ENCODE measurements at places on chromosomes 11 and 22.
A peak's percentile ranks its signal among the peaks of the same experiment; 100 is the strongest.

DNA sequence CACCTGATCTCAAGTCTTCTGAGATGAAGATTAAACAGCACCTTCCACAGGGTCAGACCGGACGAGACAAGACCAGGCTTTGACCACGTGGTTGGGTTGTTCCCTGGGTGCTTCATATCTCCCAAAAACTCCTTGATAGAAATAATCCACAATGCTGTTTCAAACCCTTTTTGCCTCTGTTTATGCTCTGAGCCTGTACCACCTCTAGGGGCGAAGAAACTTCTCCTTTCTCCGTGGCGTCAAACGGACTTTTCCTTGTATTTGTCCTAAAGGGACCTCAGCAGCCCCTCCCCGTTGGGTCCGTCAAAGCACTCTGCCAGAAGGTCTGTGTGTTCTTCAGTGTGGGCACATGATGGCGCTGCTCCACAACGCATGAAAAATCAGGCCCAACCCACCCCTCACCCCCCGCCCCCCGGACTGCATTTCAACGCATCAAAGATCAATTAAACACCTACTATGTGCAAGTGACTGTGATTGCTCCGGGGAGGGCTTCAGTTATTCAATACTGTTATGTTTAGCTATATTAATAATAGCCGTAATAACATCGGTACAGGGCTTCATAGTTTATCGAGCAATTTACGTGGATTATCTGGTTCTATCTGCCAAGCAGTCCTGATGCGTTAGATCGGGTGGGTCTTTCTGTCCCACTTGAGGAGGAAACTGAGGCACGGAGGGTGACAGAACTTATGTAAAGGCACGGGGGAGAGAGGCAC, 17.3 kb upstream of the EIF3D start:
- no peak for DNase-seq

DNA sequence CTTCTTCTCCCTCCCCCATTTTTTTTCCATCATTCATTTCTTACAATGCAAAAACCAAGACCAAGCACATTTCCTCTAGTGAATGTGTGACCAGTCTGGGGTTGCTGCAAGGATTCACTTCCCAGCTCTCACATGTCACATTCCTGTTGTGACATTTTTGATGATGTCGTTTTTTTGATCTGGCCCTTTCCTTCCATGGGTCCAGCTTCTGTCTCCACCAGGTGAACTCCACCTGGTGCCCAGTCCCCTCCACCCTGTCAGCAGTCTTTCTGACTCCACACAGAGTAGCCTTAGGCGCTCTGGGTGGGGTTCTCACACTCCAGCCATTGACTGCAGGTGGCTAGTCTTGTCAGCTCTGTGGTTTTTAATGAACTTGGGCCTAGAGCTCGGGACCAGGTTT, 15.6 kb downstream of the PANX1 start:
- DNase-seq = no peak

- peak; percentile 53 for DNase-seq
Observed at GRCh38 chr22:36277482-36278291, 24.8 kb downstream of the APOL1 start.

DNA sequence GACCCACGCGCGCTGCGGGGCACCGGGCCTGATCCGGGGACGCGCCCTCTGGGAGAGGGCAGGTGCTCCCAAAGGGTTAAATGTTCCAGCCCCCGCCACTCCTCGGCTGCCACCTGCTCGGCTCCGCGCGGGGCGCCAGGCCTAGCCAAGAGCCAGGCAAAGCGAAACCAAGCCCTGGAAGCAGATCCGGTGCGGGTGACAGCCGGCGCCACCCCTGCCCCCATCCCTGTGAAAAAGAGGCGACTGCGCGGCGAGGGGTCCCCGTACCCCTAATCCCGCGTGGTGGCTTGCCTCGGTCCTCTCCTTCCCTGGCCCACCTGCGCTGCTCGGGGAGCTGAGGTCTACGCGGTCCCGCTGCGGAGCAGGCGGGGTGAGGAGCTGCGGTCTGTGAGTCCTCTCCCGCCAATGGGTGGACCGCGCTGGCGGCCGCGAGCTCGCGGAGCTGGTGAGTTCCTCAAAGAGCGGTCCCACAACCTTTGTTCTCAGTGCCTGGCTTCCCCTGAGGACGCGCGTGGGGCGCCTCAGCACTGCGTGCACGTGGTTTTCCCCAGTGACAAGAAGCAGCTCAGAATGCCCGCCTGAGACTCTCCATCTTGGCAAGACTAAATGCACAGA, at the start of gene ME3:
TSS of gene ME3 (minus strand) at position 610 of the 615 bp plus-strand sequence.
- DNase-seq = peak; percentile 27

- no peak for DNase-seq
Observed at GRCh38 chr11:12860827-12861226, 148.3 kb upstream of the RASSF10 start.

GRCh38 chr22:36966851-36967540, 52.3 kb downstream of the TST start:
- DNase-seq = no peak

- no peak for DNase-seq
Observed at GRCh38 chr22:39719559-39720450, 149.3 kb downstream of the CACNA1I start.

GRCh38 chr11:62015615-62016014, 48.2 kb upstream of the FTH1 start:
- no peak for DNase-seq

GRCh38 chr22:40659166-40659565, 20.1 kb upstream of the MCHR1 start:
- no peak for DNase-seq

- DNase-seq = no peak
Observed at GRCh38 chr11:22371160-22371559, 33.0 kb downstream of the SLC17A6 start.

- no peak for DNase-seq
Observed at GRCh38 chr11:102793677-102794290, 4.2 kb downstream of the MMP1 start.

- no peak for DNase-seq
Observed at GRCh38 chr11:91981995-91982394, 242.6 kb upstream of the FAT3 start.

DNA sequence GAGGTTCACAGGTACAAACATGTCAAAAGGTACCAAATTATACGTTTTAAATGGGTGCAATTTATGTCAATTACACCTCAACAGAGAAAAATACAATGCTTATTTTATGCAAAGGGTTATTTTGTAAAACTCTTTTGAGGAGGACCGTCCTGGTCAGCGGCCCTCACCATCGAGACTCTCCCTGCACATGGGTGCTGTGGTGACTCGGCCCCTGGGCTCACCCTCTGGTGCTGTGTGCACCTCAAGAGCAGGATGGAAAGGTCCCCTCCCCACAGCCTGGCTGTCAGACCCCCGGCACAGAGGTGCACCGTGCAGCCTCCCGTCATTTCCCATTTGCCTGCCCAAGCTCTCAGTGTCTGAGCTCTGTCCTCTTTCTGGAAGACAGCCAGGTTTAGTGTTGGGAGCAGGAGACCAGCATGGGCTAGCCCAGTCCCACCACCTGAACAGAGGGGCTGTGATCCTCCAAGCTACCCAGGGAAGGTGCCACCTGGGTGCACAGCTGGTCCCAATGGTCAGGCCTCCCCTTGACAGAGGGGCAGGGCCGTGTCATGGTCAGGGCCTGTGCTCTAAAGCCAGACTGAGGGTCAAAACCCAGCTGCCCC, 41.8 kb upstream of the PRODH start:
- no peak for DNase-seq

DNA sequence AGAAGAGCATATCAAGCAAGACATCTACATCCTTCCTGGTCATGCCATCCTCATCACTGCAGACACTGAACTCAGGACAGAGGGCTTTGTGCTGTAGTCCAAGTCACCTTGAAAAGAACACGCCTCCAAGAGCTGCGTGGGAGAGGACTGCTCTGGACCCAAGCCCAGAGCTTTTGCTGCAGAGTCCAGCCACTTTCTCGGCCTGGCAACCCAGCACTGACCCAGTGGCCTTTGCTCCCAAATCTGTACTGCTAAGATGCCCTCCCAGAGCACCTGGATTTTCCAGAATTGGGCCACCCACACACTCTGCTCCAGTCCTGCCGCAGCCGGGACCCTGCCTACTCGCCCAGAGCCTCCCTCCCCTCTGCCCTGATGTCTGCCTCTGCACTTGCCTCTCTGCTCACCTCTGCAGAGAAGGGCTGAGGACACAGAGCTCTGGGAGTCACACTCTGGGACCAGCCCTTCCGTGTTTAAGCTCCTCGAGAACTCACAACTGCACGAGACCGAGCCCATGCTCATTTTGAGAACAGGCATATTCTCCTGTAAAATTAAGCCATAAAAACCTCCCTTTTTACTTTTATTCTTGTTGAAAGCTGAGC, 83.8 kb upstream of the CSNK2A3 start:
- DNase-seq = no peak

DNA sequence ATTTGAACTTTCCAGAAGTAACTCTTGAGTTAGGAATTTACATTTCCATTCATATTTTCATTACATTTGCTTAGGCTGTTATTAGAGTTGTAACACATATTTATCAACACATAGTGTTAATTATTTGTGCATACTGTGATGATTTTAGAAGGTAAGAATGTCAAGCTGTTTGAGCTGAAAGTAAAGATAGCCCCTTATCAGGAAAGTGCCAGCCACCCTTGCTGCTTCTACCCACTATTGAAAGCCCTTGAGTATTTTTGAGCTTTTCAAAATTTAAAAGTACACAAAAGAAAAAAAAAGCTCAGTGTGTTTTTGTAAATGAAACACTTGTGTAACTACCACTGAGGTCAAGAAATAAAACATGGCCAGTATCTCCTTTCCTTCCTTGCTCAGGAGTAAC, 8.0 kb downstream of the APLP2 start:
- DNase-seq = no peak

All from effector memory CD8-positive, alpha-beta T cell (primary cell).